ENCODE measurements at places on chromosomes 7 and 10. TPM values are rescaled to one million over a fixed set of nuclear protein-coding genes. Genes with fewer than 3 reads are reported as not detected.

The CYP17A1 gene
- total RNA-seq: not detected

The CALHM3 gene
- total RNA-seq: not detected

The GTF2IRD1 gene
- total RNA-seq: 35.3 TPM

The ANLN gene
- 1.4 TPM for total RNA-seq

The ACSM6 gene
- total RNA-seq: not detected

The CNPY1 gene
- total RNA-seq: not detected

The CPEB3 gene
- total RNA-seq: 4.0 TPM

The GFRA1 gene
- under 0.01 TPM for total RNA-seq

The P4HA1 gene
- total RNA-seq: 57.4 TPM

The VGF gene
- 0.34 TPM for total RNA-seq

The CLEC5A gene
- total RNA-seq: not detected

The PNLIPRP2 gene
- total RNA-seq: not detected

The OR6V1 gene
- total RNA-seq: not detected

The ADIRF gene
- total RNA-seq: 63.6 TPM

All from nasal cavity respiratory epithelium epithelial cell of viscerocranial mucosa (primary cell).